ENCODE measurements at places on chromosomes 12 and 14. TPM values are rescaled to one million over a fixed set of nuclear protein-coding genes. Genes with fewer than 3 reads are reported as not detected.

DNA sequence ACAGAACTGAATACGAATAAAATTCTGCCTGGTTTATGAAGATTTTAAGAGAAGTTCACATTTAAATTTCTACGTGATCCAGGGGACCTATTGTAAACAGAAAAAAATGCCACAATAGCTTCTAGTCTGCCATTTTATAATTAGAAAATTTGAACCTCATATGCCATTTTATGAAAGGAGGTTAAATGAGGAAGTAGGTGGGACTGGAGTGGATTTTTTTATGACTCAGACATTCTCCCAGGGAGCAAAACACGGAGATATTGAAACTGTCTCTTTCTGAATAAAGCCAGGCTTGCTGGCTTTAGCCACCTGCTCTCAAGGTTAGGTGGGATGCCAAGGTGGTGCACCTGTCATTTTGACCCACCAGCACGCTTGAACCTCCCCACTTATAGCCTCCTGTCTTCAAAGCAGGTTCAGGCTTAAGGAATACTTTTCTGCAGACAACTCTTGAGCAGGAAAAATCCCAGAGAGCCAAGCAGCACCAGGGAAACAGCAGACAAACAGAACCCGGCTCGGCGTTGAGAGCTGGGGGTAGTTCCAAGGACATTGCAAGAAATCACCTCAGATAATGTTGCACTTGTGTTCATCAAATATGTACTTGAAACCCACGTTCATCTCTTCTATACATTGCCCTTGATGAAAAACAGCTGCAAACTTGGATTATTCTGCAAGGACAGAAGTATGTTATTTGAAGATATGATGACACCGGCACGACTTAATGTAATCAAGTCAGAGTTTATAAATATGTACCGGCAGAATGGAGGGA is 203.7 kb downstream of the PPM1H start:
- H3K27ac ChIP-seq: no peak overlapping the region
- no peak for DNase-seq
- peaks cover 2% of the 10 kb centered on the region for H3K36me3 ChIP-seq
- H3K4me3 ChIP-seq: no peak overlapping the region
- H3K4me1 ChIP-seq: no peaks in the 10 kb centered on the region

DNA sequence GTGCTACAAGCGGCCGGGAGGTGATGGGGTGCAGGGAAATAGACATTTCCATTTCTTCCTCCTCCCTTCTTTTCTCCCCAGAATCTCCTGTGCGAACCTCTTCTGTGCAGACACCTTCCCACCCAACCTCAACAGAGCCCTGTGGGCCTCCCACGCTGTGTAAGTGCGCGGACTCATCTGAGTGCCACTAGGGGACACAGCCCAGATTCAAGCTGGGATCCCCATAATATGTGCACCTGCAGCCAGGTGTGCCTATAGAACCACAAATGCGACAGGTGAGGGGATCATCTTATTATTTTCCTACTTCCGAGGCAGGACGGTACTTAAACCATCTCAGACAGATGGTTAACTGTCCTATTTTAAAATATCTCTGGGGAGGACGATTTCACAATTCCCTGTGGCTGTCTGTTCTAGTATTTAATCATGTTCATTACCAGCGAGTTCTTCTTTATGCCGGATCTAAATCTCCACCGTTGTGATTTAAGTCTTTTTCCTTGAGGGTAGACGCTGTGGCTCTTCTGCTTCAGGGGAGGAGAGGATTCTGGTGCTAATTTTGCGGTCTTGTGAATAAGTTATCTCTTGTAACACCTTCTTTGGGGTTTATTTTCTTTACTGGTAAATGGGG is 17.2 kb upstream of the CACNA1C start:
- H3K27ac ChIP-seq: no peak overlapping the region
- peaks cover 4% of the 10 kb centered on the region for H3K4me1 ChIP-seq
- DNase-seq: no peak
- H3K4me3 ChIP-seq: peak overlapping the region; percentile 52
- H3K36me3 ChIP-seq: no peaks in the 10 kb centered on the region

- DNase-seq: no peak
- peaks cover 3% of the 10 kb centered on the region for H3K36me3 ChIP-seq
- peak overlapping the region; percentile 82 for H3K27ac ChIP-seq
- peaks cover 14% of the 10 kb centered on the region for H3K4me1 ChIP-seq
Measured at GRCh38 chr12:6347367-6348338, 5.8 kb upstream of the TNFRSF1A start.

Gene FGD6
- 1.2 TPM for polyA plus RNA-seq

Gene AJUBA
- 14.6 TPM for polyA plus RNA-seq

Gene TCL1B
- polyA plus RNA-seq: not detected

GRCh38 chr14:21241218-21241819 is 27.9 kb downstream of the HNRNPC start:
- peaks cover 13% of the 10 kb centered on the region for H3K4me1 ChIP-seq
- no peak overlapping the region for H3K27ac ChIP-seq
- no peaks in the 10 kb centered on the region for H3K27me3 ChIP-seq
- H3K4me3 ChIP-seq: no peak overlapping the region

Gene NELL2
- polyA plus RNA-seq: 0.30 TPM

Gene SLCO1A2
- polyA plus RNA-seq: 0.15 TPM

Gene KITLG
- 17.6 TPM for polyA plus RNA-seq

Gene LRRC74A
- not detected for polyA plus RNA-seq

- H3K27ac ChIP-seq: no peak within 1 kb of the TSS
- H3K36me3 ChIP-seq: no peaks in the 10 kb centered on the region
- no peak within 1 kb of the TSS for H3K4me3 ChIP-seq
- no peaks in the 10 kb centered on the region for H3K27me3 ChIP-seq
Measured at GRCh38 chr14:74922752-74923401, at the start of gene RPS6KL1. TSS of gene RPS6KL1 (minus strand) at chr14:74923260. CDS start at chr14:74921541, 1,719 bp downstream.

GRCh38 chr14:104428333-104428851 is 151.2 kb upstream of the C14orf180 start:
- H3K27ac ChIP-seq: no peak overlapping the region
- H3K4me1 ChIP-seq: no peaks in the 10 kb centered on the region
- H3K27me3 ChIP-seq: peaks cover 4% of the 10 kb centered on the region
- no peaks in the 10 kb centered on the region for H3K36me3 ChIP-seq
- DNase-seq: no peak

DNA sequence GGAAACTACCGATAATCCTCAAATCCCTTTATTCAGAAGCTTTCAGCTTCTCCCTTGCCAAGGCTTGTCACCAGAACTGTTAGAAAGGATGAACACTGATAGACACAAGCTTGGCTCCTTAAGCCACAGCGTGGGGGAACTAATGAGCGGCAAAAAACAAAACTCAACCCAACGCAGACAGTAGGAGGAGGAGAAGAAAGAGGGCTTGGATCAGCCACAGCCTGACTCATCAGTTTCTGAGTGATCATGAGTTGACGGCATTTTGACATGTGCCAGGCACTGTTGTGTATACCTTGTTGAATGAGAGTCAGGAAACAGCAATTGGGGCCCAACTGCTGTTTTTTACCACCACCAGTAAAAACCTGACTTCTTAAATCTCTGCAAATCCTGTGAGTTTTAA is 23.7 kb downstream of the PLXNC1 start:
- no peak for DNase-seq
- H3K4me1 ChIP-seq: no peaks in the 10 kb centered on the region
- H3K27me3 ChIP-seq: no peaks in the 10 kb centered on the region
- no peak overlapping the region for H3K4me3 ChIP-seq
- no peak overlapping the region for H3K27ac ChIP-seq

Gene FKBP11
- 20.1 TPM for polyA plus RNA-seq

Gene NPFF
- 1.3 TPM for polyA plus RNA-seq
